ENCODE measurements at places on chromosomes 12 and 14.

GRCh38 chr14:105924951-105925591 is 398.7 kb downstream of the TMEM121 start:
- no peak for DNase-seq

DNA sequence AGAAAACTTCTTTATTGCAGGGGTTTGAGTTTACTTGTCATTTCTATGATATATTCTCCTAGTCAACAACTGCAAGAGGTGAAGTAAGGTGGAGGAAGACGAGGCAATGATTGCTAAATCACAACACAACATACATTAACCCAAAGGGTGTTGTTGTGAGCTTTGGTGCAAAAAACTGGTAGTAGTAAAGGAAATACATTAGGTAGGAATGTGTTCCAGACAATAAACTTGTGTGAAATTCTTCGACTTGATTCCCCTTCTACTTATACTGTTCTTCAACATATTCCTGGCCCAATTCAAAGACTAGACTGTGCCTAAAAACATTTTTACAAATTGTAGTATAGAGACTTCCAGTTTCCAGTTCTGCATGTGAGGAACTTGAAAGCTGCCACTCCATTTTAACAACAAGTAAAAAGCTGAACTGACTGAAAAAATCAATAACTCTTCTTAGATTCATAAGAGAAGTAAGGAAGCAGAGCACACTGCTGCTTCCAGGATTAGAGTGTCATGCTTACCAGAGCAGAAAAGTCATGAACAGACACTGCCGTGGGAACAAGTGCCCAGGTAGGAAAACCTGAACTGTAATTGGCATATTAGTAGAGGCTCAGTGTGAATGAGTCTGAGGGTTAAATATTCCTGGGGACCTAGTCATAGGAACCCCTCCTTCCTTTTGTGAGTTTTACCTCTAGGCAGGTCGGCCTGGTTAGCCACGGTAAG is 22.2 kb downstream of the COX8C start:
- DNase-seq, result no peak

- no peak for DNase-seq
These were observed 111.0 kb downstream of the MSRB3 start for GRCh38 chr12:65389436-65389835.

GRCh38 chr14:23117371-23118020 is 1.6 kb downstream of the CEBPE start:
- no peak for DNase-seq

GRCh38 chr12:58639318-58639934 is 280.9 kb downstream of the LRIG3 start:
- DNase-seq, result no peak

- DNase-seq, result no peak
These were observed 87.3 kb downstream of the C2CD5 start for GRCh38 chr12:22457085-22457484.

GRCh38 chr14:99261912-99262787 is 9.8 kb downstream of the BCL11B start:
- DNase-seq, result no peak

DNA sequence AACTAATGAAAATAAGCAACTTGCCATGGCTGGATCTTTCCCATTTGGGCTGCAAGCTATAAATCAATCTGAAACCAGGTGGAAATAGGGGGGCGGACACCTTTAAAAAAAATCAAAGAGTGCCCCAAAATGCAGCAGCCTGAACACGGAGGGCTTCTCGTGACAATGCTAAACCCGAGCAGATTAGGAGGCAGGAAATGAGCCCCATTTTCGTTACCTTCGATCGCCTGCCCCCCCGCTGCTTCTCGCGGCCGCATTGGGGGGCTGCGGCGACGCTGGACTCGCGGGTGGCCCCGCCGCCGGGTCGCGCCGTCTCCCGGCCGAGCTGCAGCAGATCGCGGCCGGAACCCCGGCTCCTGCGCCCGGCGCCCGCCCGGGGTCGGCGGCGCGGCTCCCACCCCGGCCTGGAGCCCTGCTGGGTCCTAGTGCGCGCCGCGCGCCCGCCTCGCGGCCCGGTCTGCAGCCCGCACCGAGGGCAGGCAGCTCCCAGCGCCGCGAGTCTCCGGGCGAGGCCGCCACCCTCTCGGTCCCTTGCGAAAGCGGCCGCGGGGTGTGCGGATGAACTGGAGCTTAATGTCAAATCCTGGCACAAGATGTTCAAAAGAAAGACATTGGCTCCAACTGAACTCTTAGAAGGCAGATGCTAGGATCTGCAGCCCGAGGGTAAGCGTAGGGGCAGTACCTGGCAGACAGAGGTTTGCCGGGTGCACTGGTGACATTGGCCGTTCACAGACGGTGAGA is 201.9 kb upstream of the FOXN3 start:
- peak; percentile 45 for DNase-seq

GRCh38 chr14:89428546-89429198 is 11.6 kb upstream of the FOXN3 start:
- no peak for DNase-seq

DNA sequence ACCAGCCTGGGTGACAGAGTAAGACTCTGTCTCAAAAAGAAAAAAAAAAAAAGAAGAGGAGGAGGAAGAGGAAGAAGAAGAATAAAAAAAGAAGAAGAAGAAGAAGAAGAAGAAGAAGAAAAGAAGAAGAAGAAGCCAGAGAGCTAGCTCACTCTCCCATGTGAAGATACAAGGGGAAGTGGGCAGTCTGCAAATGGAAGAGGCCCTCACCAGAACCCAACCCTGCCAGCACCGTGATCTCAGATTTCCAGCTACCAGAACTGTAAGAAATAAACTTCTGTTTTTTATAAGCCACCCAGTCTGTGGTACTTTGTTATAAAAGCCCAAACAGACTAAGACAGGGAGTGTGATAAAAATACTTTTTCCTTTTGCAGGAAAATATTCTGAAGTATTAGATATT is 130.7 kb downstream of the ETNK1 start:
- no peak for DNase-seq

GRCh38 chr12:26292596-26292995 is 97.2 kb downstream of the SSPN start:
- DNase-seq, result no peak

DNA sequence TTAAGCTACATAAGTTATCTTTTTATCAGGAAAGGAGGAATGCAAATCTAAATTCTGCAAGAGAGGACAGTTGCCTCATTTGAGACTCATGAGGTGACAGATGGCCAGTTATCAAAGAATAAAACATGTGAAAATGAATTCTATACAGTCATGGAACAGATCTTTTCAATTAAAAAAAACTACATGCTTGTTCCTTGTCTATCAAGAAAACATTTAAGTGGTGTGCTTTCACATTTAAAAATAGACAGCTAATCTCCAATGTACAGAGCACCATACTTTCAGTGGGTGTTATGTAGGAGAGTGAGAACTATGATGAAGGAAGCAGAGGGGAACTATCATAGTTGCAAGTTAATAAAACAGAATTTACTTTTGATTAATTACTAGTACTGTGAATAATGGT is 76.7 kb upstream of the TTC7B start:
- no peak for DNase-seq

DNA sequence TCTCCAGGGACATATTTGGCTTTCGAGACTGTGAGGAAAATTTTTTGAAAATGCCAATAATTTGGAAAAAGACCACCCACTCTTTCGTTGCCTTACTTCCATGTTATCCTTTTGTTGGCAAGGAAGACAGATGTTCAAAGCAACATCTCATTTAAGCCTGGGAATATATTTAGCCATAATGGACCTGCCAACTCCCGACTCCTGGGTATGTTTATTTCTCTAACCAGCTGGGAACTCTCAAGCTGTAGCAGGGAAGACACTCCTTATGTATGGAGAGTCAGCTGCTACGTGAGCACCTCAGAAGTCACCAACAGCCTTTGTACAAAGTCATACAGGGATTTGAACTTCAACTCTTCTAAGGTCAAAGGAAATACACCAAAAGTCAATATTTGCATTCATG is 96.5 kb upstream of the DAAM1 start:
- no peak for DNase-seq

- no peak for DNase-seq
These were observed 20.6 kb downstream of the RDH12 start for GRCh38 chr14:67722293-67722692.
